NK-92 treated with Interleukin-12 subunit alpha and Interleukin-12 subunit beta, amount 100 ng/mL, for 24 hours (cell line): ENCODE measurements at places on chromosomes 12 and 14.

GRCh38 chr14:104604458-104605449 lies at the start of gene TMEM179:
Gene TMEM179, minus strand, starts transcription at chr14:104604772. Its CDS starts 31 bp downstream, at chr14:104604741.
- no peak for DNase-seq

GRCh38 chr12:68303850-68304249 lies 28.3 kb downstream of the MDM1 start:
- no peak for DNase-seq

- DNase-seq: no peak
Observed at GRCh38 chr12:14963520-14963919, 2.1 kb upstream of the ARHGDIB start.

DNA sequence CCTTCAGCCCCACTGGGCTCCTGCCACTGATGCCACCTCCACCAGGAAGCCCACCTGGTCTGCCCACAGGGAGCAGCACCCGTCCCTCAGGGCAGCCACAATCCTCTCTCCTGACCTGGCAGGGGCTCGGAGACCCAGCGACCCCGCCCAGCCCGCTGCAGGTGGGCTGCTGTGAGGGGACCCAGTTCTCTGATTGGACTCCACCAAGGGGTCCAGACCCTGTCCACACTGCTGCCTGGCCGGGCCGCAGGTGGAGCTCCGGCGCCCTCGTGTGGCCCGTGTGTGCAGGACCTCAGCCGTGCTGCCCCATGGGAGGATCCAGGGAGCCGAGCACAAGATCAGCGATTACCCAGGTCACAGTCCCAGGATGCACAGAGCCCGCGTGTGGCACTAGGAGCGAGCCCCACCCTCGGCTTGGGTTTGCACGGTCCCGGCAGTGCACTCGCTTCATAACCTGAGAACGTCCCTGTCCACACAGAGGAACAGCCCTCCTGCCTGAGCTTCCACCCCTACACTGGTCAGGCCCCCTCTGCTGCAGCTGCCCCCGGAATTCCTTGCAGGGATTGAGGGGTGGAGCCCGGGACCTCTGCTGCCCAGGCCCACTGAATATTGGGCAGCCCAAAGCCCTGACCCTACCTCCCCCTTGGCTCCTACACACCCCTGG lies 35.4 kb upstream of the TMEM179 start:
- no peak for DNase-seq
